Activated naive CD4-positive, alpha-beta T cell treated with anti-CD3 and anti-CD28 coated beads, Interleukin-2, amount 50 U/mL, for 72 hours (primary cell): ENCODE measurements at places on chromosomes 6 and 20. TPM values are rescaled to one million over a fixed set of nuclear protein-coding genes. Genes with fewer than 3 reads are reported as not detected.

Gene VAPB
- total RNA-seq, result 28.0 TPM

- no peak for DNase-seq
Observed at GRCh38 chr6:154241581-154241980, 115.0 kb downstream of the IPCEF1 start.

GRCh38 chr6:48318670-48319069 lies 207.7 kb upstream of the PTCHD4 start:
- DNase-seq, result no peak

GRCh38 chr6:13447949-13448724 lies 39.3 kb downstream of the GFOD1 start:
- DNase-seq, result peak; percentile 9

GRCh38 chr6:143515061-143515760 lies 3.7 kb upstream of the FUCA2 start:
- no peak for DNase-seq

DNA sequence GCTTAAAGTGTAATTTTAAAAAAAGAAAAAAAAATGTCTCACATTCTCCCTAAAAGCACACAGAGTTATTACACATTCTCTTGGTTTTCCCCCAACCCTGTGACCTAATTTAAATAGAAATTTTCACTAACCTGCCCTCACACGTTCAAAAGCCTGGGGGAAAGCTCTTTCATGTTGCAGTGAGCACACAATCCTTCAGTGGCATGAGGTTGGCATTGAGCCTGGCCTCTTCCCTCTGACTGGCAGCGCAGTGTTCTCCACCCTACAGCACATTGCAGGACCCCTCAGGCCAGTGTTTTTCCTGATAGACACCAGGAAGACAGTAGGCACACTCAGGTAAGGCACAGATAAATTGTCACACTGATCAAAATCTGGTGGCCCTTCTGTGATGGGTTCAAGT lies 34.1 kb downstream of the TNFRSF21 start:
- DNase-seq, result no peak

DNA sequence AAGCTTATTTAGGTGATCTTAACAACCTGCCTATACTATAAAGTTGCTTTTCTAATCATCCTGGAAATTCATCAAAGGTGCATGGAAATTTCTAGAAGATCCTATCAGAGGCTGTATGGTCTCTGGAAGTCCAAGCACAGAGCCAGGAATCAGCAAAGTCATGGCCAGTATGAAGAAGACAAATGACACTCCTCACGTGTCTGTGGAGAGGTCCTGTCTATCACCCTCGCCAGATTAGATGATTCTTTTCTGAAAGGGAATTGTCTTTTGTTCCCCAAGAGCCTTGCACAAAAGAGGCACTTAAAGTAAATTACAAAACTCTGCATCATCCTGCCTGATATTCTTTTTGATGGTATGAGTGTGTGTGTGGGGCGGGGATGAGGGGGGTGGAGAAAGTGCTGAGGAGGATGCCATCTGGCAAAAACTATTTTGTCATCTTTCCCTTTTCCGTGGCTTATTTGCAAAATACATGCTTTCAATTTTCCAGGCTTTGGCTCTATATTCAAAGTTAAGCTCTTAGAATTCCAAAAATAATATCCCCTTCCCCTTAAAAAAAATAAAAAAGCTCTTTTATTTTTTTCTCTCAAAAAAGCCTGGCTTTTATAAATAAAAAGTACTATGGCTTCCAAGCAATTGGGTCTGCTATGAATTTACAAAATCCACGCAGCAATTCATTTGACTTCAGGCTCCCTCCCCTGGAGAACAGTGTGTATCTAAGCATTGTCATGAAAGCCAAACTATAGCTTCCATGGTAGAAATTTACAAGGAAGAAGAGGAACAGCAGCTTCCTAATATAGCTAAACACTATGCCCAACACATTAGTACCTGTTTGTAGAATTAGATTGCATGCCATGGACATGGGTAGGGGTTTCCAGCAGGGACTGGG lies 185.2 kb upstream of the ARG1 start:
- DNase-seq, result no peak

- DNase-seq, result no peak
Observed at GRCh38 chr6:167998215-167998614, 744 bp downstream of the KIF25 start.

GRCh38 chr20:36998652-36999051 lies 47.1 kb upstream of the SAMHD1 start:
- no peak for DNase-seq

- no peak for DNase-seq
Observed at GRCh38 chr6:157861814-157862213, 38.8 kb downstream of the SNX9 start.

DNA sequence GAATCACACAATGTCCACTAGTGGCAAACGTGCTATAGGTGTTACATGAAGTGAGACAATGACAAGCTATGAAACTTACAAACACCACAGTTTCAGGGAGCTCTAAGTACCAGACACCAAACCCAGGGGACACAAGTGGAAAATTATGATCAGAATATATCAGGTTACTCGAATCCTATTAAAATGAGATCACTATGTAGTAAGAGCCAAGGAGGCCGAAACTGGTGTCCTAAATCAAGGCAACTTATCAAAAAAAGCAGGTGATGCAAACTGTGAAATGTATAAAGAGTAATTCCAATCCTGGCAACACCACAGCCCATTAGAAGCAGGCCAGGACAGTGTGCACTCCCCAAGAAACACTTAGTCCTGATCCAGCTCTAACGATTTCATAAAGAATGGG lies 100.3 kb downstream of the ARHGAP18 start:
- no peak for DNase-seq

DNA sequence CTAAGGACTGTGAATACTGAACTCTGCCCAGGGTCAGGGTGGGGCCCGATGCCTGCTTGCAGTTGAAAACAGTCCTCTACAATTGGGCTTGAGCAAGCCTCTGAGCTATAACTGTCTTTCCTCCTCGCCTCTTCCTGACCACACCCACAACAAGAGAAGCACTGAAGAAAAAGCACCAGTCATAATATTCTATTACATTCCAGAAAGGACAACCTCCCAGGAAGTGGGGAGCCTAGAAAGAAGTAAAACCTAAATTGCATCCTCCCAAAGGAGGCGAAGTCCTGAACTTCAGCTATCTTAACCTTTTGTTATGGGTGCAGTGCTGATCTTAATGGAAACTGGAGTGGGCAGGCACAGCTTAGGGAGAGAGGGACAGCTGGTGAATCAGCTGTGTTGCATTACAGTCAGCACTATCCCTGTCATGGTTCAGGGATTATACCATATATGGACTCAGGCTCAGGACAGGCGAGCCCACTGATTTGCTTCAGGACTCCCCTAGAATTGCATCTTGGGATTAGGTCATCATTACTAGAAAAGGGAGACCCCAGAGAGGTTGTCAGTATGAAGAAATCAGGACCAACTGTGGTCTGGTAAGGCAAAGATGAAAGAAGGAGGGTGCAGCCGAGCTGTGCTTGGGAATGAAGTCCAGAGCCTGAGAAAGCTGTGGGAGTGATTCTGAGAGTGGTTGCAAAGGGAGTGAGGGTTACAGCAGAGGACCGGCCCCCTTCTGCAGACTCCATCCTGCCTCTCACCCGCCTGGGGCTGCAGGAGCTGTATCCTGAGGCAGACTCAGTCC lies 18.3 kb upstream of the TRAM2 start:
- no peak for DNase-seq
